Nephron progenitor cell (in vitro differentiated cells): ENCODE measurements at places on chromosomes 4 and X.
A peak's percentile ranks its signal among the peaks of the same experiment; 100 is the strongest.

DNA sequence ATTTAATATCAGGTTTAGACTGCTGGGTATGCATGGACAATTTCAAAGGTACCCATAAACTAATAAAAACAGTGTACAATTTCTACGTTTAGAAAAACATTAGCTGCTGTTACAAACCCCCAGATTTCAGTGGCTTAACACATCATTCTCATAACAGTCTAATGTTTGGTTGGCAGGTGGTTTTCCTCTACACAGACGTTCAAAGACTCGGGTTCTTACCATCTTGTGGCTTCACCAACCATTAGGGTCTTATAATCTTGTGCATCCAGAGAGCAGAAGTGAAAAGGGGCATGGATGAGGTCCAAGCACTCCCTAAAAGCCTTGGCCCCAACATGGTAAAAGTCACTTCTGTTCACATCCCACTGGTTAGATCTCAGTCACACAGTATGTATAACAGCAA lies 71.6 kb downstream of the SH3RF1 start:
- DNase-seq, result no peak

DNA sequence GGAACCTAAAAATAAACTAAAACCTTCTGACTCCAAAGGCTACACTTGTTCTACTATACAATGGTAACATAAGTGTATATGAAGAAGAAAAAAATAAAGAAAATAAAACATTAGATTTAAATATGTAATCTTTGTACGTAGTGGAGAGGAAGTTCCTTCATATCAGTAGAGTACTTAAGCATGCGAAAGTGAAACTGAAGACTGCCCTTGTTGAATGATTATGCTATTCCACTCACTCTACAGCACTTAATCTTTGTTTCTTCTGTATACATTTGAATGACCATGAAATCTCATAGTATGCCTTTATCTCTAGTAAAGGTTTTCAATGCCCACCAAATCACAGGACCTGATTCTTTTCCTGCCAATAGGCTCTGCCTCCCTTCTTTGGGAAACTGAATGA lies 78.9 kb downstream of the NDST3 start:
- no peak for DNase-seq

GRCh38 chr4:45475548-45475947 lies 648.3 kb downstream of the GABRG1 start:
- no peak for DNase-seq

DNA sequence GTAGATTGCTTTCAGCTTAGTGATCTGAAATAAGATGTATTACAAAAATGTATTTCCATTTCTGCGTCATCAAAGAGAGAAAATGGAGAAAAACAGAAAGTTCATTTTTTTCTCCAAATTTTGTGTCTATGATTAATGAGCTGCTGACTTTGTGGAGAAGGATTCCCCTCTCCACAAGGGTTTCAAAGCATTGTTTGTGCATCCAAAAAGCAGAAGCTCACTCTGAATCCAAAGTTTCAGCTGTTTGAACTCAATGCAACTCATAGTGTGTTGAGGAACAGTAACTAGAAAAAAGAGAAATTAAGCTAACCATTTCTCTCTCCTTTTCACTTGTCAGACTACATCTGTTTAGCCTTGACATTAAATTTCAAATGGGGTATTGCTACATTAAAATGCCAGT lies 62.9 kb upstream of the SLC7A11 start:
- no peak for DNase-seq

DNA sequence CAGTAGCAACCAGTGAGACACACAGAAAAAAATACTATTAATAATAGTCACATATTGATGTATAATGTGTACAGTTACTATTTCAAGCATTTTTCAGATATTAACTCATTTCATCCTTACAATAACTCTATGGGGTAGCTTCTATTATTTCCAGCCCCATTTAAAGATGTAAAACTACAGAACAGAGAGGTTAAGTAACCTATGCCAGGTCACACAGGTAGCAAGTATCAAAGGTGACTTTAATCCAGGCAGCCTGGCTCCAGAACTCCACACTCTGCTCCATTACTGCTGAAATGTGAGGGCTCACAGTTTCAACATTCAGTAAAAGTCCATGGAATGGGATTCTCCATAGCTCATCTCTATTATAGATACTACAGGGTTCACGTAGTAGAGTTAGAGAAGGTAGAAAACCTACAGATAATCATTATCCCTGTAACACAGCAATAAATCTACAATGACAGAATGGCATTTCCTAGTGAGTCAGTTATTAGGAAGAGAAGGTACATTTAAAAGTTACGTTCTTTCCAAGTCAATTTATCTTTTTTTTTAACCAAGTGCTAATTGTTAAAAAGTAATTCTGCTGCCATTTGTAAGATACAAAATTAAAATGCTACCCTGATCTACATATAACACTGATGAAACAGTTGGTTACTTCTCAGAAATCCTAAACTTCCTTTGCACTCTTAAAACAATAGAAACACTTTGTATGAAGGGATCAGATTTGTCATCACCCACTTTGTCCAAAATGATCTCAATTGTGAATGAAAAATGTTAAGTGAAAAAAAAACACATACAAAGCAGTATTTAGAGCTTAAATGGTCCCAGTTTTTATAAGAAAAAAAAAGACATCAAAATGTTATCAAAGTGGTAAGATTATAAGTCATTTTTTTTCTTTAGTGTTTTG lies 18.7 kb downstream of the RELL1 start:
- no peak for DNase-seq

DNA sequence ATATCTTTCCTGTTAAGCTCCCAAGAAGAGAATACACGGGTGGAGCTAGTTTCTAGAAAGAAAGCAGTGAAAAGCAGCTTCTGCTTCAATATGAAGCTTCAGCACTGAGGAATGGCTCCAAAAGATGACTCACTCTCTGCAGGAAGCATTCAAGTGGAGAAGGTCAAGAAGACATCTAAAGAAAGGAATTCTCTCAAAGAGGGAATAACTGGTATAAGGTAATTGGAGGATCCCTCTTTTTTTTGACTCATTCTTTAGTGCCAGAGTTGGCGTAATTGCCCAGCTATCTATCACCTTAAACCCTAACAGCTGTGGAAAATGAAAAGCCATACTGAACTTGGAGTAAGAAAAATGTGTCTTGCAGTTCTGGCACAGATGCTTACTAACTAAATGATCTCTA lies 3.5 kb downstream of the EDA2R start:
- DNase-seq, result no peak

DNA sequence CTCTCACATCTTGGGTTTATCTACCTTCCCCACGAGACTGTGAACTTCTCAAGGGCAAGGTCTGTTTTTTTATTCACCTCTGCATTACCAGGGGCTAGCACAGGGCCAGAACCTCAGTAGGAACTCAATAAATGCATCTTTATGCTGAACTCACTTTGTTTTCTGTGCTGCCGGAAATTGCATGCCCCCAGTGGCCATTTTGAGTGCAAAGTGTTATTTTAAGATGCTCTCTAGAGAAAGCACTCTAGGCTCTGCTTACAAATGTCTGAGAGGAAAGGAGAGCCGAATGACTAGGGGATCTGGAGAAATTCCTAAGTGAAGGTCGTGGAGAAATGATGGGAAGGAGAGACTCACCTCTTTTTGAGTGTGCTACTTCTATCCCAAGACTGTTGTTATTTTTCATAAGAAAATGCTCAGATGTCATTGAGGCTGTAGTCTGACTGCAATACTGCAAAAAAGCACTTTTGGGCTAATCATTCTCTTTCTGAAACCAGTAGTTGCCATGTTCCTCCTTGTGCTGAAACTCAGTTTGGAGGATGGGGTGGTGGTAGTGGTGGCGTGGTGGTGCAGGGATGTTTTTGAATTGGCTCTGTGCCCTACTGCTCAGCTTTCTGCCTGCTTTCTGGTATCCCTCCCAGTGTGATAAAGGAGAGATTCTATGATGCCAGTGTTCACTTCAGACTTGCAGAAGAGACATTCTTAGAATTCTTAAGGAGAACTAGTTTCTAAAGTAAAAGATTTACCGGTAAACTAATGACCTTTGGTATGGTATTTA lies 41.3 kb downstream of the DOCK11 start:
- peak; percentile 10 for DNase-seq

GRCh38 chr4:36177946-36178345 lies 66.4 kb downstream of the ARAP2 start:
- DNase-seq, result no peak

GRCh38 chr4:37816006-37816405 lies 10.5 kb upstream of the PGM2 start:
- no peak for DNase-seq

DNA sequence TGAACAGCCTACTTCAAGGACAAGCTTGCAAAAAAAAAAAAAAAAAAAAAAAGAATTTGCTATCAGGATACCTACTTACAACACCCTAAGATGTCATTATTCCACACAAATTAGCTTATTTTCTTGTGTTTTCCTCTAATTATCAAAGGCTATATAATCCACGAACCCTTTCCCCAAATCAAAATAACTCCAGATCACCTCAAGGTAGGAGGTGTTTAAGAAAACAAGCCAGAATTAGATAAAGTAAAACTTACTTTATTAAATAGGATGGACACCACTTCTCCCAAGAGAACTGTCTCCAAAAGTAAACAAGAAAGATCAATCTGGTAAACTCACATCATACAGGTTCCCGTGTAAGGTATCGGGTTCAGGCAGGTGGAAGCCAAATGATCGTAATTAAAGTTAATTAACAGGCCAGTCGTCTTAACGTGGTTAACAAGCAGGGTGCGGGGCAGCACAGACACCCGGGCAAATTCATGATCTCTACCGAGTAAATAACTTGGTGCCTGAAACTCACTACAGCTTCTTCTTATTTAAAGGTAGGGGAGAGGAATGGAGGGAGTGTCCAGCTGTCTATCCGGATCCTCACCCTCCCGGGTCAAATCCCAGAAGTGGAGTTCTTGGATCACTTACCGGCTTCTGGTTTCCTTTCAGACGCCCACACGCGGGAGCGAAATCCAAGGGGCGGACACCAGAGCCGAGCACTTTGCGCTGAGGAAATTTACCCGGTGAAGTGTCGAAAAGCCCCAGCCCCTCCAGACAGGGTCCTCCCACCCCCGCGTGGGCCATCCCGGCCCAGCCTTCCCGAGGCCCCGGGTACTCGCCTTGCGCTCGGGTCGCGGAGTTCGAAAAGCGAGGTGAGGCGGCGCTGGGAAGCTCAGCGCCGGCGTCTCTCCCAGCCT lies 708 bp downstream of the ARAP2 start:
- DNase-seq, result no peak

GRCh38 chrX:118541482-118541881 lies 45.9 kb downstream of the DOCK11 start:
- DNase-seq, result no peak

GRCh38 chr4:121953860-121954259 lies 2.0 kb upstream of the TRPC3 start:
- DNase-seq, result no peak

DNA sequence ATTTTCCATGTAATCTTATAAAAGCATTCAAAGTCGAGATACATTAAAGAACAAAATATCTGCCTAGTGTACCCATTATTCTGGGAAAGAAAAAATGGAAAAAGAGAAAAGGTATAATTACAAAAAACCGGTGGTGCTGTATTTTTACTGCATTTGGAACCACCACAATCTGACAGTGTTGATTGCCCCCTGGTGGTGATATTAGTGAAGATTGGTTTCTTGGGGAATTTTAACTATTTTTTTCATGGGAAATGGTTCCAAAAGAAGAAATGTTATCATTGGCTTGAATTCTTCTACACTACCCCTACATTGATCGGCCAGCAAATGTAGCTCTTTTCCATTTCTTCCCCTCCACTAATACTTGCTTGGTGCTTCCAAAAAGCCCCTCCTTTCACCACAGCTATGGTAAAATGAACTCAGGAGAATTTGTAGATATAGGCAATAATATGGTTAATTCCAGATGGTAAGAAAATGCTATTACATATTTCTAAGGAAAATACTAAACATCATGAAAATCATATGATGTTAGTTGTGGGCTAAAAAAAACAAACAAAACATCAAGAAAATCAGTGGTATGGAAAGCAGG lies 50.0 kb downstream of the COX18 start:
- peak; percentile 24 for DNase-seq

DNA sequence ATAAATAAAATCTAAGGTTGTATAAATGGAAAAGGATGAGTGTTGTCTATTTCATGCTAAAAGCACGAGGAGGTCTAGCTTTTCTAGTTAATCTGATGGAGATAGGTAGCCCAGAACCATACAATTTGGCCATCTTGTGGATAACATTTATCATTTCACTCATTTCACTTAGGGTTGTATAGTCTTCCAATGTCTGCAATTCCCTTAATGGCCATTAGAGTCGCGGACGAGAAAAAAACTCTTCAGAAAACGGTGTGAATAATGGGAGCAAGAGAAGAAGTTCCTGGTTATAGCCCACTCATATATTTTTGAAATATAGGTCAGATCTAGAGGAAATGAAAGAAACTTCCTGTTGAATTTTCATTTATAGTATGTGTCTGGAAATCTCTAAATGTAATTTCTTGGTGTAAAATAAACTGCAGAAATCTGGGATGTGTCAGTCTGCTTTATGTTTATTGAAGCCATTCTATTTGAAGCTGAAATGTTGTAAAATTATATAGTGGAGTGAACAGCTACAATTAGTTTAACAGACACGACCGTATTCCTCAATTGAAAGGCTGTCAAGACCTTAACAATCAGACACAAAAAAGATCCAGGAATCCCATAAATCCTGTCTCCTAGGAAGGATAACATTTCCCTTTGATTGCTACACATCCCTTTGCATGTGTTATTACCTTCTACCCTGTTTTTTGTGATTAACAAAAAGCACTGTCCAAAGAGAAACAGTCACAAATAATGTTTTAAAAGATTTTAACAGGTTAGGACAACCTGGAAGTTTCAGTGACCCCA lies 47.7 kb upstream of the MGST2 start:
- no peak for DNase-seq

GRCh38 chr4:55765070-55765469 lies 54.5 kb upstream of the EXOC1L start:
- no peak for DNase-seq

DNA sequence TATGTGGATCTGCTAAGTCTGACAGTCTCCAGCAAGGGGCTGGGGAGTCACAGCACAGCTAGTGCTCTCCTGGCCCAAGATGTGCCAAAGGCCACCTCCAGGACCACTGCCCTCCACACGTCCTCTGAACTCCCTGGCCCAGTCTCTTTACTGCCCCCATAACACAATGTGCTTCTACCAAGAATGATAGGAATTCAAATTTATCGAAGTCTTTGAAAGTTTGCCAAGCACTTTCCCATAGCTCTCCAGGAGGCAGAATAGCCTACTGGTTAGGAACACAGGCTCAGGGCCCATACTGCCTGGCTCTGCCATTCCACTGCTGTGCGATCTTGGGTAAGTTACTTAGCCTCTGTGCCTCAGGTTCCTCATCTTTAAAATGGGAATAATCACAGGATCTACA lies 86.7 kb downstream of the NHSL2 start:
- no peak for DNase-seq
